ENCODE measurements at places on chromosomes 5 and 9.

DNA sequence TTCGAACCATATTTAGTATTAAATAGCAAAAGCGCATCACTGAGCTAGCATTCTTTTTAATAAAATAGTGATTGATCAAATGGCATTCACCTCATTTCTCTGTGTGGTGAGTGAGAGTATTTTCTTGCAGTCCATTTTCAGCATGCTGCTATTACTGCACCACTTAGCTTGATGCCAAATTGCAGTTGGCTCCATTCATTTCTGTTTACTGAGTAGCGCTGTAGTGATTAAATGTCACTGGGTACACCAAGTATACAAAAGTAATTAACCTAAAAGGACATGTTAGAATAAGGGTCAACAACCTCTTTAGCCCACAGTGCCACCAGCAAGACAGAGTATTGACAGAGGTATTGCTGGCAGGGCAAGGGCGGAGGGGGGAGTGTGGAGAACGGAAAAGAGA lies 122.0 kb downstream of the TLE4 start:
- DNase-seq, result no peak

DNA sequence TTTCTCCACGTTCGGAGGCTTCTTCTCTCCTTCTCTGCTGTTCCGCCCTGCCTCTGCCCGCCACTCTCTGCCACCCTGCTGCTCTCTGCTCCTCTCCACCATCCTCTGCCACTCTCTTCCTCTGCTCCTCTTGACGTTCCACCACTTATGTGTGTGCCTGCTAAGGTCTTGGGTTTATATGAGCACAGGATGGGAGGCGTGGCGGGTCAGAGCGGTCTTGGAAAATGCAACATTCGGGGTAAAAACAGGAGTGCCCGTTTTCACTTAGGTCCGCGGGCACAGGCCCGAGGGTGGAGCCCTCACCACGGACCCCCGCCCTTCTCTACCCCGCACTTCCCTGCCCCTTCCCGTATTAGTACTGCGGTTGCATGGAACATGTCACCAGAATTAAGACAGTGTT lies 114.4 kb upstream of the FBXL7 start:
- no peak for DNase-seq

- DNase-seq, result no peak
These were observed 463.5 kb upstream of the RGMB start for GRCh38 chr5:98309785-98310598.

- DNase-seq, result no peak
These were observed 44.3 kb upstream of the SH3PXD2B start for GRCh38 chr5:172498431-172499129.

DNA sequence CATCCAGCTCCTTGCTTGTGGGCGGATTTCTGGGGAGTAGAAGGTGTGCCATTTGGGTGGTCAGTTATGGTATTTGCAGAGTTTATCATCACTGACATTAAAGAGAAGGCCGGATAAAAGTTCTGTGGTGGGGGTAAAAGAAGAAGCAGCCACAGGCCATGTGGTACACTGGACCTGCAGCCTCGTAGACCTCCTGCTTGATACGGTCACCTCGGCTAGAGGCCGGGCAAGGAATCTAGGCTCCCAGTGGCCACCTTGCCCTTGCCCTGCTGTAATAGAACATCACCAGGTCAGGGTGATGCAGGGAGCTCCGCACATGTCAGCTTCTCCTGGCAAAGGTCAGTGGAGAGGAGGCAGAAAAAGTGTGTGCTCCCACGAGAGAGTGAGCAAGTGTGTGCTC lies 376.1 kb upstream of the IRX4 start:
- DNase-seq, result no peak

DNA sequence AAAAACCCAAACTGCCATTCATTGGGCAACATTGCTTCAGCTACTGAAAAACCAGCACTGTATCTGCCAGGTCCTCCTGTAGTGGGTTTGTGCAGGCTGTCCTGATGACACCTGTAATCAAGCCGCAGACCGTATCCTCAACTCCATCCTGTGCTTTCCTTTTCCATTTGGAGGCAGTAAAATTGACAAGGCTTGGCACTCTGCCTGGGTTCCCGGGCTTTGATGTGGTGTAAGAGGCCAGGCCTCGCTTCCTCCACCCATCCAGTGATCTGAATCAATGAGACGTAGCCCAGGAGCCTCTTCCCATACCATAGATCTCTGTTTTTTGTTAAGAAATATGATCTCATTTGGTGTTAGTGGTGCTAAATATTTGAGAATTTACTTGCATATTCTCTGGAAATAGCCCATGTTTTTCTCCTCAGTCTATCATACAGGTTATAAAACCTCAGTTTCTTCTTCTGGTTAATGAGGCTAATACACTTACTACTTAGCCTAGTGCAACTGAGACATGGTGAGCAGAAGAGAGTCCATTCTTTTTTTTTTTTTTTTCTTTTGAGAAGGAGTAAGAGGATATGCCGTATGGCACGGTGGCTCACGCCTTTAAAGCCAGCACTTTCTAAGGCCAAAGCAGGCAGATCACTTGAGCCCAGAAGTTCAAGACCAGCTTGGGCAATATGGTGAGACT lies 34.8 kb downstream of the LSM11 start:
- DNase-seq, result no peak

DNA sequence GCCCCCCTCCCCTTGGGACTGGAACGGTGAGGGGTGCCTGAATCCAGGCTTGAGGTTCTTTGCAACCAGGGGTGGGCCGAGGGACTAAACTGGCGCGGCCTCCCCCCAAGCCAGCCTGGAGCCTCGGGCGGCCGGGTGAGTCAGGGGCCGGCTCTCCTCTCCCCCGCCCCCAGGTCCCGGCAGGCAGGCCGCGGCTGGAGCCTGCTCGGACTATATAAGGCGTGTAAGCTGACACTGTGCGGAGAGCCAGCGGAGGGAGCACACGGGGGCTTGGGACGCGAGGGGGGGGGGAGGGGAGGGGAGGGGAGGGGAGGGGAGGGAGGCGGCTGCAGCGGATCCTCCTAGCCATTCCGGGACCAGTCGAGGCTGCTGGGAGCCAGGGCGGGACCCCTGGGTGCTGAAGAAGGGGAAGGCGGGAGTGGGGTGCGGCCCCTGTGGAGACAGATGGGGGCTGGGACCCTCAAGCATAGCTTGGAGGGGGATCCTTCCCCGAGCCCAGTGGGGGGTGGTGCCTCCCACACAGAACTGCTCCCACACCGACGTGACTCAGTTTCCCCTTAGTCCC lies 595 bp downstream of the PDLIM7 start:
- DNase-seq, result no peak

GRCh38 chr5:36730537-36731216 lies 124.3 kb downstream of the SLC1A3 start:
- no peak for DNase-seq

- DNase-seq, result no peak
These were observed 75.7 kb upstream of the PIK3R1 start for GRCh38 chr5:68139611-68140441.

DNA sequence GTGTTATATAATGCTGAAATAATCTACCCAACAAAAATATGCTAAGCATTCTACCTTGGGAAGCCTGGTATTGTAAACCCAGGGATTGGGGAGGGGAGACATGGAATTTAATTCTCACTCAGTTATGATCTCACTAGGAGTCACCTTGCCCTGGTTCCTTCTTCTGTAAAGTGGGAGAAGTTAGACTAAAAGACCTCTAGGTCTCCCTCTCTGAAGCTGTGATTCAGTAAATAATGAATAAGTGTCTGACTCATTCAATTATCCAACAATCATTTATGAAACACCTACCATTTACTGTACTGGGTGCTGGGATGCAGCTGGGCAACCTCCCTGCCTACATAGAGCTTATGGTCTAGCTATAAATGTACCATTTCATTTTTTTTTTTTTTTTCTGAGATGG lies 20.2 kb upstream of the SPARC start:
- no peak for DNase-seq

DNA sequence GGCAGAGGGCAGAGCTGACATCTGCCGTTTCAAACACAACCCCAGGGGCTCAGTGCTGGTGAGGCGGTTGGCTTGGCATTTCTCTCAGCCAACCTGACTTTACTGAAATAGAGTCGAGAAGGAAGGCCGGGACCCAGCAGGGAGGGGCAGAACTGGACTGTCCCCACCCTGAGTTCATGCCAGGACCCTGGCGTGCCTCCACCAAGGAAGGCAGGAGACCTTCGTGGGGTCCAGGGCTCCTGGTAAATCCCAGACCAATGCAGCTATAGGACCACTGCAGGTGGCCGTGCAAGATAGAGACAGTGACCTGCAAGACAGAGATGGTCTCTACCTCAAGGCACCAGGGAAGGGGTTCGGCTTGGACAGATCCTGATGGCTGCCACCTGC lies 132.9 kb downstream of the ROR2 start:
- DNase-seq, result no peak
